NCI-H748 treated with DMSO at 0.1 percent for 48 hours (cell line): ENCODE measurements at places on chromosomes 13 and 19.

- DNase-seq: no peak
Observed at GRCh38 chr19:29526730-29527499, 1.1 kb downstream of the VSTM2B start.

- no peak for DNase-seq
Observed at GRCh38 chr19:43438291-43439031, 23.8 kb downstream of the TEX101 start.

DNA sequence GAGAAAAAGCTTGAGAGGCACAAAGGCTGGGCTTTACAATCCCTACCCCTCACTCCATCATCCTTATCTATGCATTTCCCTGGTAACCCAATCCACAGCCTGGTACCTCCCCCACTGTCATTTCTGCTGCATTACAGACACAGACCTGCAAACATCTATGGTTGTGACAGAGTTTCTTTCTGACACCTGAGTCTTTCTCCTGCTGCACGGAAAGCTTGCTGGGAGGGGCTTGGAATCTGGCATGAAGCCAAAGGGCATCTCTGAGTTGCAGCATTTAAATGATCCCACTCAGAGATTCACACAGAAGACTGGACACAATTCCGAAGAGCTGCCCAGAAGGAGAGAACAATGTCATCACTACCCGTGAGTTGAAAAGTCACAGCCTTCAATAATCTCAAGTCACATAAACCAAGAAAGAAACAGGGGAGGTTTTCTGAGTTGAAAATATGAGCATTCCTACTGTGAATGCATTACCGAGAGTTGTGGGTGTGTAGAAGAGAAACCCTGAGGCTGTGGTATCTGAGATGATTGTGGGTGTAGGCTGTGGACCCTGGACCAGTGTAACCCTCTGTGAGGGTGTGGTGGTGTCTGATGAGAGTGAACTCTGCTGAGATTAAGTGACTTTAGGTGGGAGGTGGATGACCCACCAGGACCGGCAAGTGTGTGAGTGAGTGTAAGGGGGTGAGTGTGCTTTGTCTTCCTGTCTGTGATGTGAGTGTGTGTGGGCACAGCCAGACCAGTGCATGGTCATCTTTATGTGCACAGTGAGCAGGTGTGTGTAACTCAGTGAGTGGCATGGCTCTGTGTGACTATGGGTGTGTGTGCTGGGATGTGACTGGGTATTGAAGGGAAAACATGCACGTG is at the start of gene LGALS14:
Gene LGALS14, plus strand, starts transcription at position 301 of the 864 bp plus-strand sequence. Its CDS starts 48 bp downstream, at position 349.
- peak; percentile 57 for DNase-seq

- no peak for DNase-seq
Observed at GRCh38 chr13:67635754-67636153, 405.6 kb upstream of the PCDH9 start.

- DNase-seq: no peak
Observed at GRCh38 chr19:46975925-46976782, 43.5 kb upstream of the NPAS1 start.

GRCh38 chr13:112622375-112622774 is 34.4 kb upstream of the TUBGCP3 start:
- no peak for DNase-seq

DNA sequence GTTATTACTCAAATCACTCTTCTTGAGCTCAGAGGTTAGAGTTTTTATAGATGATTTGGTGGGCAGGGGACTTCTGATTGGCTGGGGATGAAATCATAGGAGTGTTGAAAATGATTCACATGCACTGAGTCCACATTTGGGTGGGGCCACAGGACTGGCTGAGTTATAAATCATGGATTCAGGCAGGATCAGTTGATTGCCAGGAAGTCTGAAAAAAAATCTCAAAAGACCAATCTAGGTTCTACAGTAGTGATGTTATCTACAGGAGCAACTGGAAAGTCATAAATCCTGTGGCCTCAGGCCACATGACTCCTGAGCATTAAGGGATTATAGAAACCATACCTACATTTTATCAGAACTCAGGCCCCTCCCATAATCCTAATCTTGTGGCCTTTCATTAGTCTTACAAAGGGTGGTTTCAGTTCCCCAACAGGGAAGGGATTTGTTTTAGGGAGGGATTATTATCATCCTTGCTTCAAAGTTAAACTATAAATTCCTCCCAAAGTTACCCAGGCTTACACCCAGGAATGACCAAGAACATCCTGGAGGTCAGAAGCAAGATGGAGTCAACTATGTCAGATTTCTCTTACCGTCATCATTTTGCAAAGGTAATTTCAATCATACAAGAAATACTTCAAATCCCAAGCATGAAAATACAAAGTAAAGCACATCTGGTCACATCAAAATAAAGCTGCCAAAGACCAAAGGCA is 5.6 kb upstream of the CCDC70 start:
- DNase-seq: no peak

- no peak for DNase-seq
Observed at GRCh38 chr19:57537953-57538547, 10.9 kb downstream of the ZNF549 start.

DNA sequence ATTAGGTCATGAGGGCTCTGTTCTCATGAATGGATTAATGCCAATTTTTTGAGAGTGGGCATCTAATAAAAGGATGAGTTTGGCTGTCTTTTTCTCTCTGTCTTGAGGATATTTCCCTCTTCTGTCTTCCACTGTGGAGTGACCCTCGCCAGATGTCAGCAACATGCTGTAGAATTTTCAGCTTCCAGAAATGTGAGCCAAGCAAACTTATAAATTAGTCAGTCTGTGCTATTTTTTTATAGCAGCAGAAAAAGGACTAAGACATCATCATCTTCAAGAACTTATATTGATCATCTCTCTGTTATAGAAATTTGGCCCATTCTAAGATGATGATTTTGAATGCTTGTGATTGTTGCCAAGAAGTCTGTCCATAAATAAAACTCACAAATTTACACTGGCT is 431.4 kb downstream of the FGF9 start:
- no peak for DNase-seq

DNA sequence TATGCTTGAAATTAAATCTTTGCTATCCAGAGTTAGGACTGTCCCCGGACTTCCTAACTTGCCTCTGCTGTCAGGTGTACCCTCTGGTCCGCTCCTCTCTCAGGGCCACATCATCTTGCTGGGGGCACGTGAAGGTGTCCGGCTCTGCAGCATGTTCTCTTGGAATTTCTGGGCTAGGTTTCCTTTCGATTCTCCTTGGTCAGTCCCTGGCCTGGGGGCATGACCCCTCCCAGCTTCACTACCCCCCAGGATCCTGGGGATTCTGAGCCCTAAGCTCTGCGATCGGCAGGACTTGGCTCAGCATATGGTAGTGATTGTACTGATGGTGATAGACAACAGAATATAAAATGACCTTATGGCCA is 5.1 kb upstream of the GPI start:
- no peak for DNase-seq

- DNase-seq: no peak
Observed at GRCh38 chr13:75812751-75813181, 176.6 kb downstream of the LMO7 start.

DNA sequence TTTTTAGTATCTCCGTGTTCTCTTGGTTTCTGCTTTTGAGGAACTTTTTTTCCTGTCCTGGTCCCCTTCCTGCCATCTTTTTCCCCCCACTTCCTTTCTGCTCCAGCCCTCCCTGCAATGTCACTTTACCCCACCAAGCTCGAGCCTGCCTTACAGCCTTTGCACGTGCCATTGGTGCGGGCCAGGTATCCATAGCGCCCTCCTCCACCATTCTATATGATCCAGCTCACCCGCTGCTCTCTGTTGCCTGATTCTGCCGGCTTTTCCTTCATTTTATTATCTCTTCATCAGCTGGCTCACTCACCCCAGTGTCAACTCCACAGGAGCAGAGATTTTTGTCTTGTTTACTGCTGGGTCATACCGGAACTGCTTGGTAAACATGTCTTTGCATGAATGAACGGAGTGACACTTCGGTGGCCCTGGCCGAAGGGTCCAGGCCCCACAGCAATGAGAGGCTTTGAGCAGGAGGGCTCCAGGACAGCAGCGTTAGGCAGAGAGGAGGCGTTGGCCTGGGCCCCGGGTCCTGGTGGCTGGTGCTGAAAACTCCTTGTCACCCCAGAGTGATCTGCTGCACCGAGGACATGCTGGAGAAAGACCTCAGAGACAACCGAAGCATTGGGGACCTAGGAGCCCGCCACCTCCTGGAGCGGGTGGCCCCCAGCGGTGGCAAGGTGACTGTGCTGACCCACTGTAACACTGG is 1.2 kb downstream of the MRI1 start:
- DNase-seq: no peak

DNA sequence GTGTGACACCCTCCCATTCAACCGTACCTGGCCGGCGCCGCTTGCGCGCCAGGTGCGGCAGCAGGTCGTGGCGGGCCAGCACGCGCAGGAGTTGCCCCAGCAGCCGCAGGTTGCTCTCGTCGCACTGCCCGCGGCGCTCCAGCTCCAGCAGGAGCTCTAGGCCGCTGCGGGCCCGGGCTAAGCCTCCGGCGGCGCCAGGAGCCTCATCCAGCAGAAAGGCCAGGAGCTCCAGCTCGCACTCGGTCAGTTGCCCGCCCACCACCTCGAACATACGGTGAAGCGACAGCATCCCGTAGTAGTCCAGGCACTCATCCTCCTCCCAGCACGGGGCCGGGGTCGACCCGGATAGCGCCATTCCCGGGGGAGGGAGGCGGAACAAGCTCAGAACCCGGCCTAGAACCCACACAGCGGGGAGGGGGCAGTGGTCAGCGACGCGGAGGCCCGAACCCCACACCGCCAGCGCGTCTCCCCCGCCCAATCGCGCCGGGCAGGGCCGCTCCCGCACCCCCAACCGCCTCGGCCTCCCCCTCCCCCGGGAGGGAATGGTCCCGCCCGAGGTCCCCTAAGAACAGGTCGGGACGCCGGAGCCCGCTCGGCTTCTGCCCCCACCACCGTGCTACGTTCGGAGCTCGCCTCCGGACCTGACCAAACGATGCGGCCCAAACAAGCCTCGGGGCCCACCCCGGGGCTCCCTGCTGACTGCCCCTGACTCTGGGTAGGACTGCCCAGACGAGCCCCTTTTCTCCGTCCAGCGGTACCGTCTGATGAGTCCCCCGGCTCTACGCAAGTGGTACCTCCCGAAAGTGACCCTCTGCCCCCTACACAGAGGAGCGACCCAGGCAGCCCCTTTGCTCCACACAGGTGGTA is 591 bp downstream of the DEDD2 start:
- DNase-seq: peak; percentile 37

DNA sequence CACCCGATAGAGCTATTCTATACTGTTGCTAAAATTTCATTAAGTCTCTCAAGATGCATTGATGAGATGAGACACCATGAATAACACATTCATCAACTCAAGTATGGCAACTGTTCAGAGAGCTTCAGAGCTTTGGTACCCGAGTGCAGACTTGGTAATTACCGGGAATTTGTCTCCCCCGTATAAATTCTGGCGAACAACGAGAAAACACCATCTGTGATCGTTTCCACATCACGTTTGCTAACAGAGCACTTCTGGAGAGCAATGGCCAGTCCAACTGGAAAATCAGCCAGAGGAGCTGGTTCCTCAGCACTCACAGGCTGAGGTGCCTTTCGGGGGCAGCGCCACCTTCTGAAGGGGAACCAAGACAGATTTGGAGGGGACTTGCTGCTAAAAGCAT is 40.2 kb downstream of the SUGP2 start:
- no peak for DNase-seq

GRCh38 chr13:113883314-113883811 is 19.5 kb upstream of the GAS6 start:
- no peak for DNase-seq

- no peak for DNase-seq
Observed at GRCh38 chr19:29264897-29265296, 51.9 kb upstream of the UQCRFS1 start.

- DNase-seq: no peak
Observed at GRCh38 chr13:50401721-50402465, 386.6 kb downstream of the KCNRG start.

DNA sequence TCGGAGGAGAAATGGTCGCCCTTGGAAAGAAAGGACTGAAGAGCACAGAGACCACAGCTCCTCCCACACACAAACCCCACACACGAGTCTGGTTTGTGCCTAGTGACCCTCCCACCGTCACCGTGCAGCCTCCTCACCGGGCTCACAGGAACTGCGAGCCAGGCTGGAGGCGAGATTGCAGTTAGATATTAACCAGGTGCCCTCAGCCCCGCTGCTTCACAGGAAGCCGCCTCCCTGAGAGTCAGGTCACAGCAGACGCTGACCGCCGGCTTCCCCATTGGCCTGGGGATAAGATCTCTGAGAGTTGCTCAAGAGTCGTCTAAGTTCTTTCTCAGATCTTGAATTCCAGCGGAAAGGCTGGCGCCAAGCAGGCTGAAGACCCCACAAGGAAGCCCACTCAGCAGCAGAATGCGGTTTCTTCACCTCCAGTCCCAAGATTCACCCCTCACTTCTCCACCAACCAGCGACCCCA is 870 bp downstream of the ZNF44 start:
- no peak for DNase-seq

- no peak for DNase-seq
Observed at GRCh38 chr13:98575009-98575903, 1.7 kb downstream of the STK24 start.

- DNase-seq: no peak
Observed at GRCh38 chr13:42405665-42406390, 133.9 kb downstream of the AKAP11 start.

DNA sequence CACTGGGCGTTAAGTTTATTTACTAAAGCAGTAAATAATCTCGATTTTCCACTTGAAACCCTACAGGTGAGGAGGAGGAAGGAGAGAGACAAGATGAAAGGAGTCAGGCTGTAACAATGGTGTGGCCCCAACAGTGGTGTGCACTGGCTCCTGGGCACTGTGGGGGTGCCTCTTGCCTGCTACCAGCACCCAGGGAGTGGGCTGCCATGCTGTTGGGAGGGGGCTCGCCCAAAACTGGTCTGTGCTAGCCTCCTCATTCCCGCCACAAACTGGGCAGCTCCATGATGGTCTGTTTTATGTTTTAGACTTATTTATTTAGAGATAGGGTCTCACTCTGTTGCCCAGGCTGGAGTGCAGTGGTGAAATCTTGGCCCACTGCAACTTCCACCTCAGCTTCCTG is 49.8 kb upstream of the SLC7A9 start:
- DNase-seq: no peak

DNA sequence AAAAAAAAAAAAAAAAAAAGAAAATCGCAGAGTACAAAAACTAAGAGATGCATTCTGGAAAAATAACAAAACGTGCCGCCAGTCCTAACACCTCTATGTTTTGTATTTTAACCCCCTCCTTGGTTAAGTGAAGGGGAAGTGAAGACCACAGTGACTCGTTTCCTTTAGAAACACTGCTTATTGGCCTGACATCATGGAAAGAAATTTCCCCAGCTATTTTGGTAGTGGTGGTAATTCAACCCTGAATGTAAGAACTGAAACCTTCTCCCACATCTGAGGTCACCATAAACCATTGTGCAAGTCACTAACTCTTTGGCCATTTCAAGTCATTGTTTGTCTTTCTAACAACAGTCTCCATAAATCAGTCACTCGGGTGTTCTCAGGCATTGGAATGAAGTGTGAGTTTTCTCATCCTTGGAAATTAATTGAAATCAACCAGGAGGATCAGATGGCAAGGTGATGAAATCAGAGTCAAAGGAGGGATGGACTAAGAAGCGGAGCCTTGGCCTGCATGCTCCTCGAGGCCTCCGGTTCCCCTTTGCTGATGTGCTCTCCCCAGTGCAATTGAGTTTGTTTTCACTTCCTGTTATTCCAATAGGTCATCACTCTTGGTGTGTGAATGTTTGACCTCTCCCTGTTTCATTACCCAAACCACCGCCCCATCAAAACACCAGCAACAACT is 443.9 kb downstream of the FGF9 start:
- no peak for DNase-seq
